ENCODE measurements at places on chromosomes 2 and 18. TPM values are rescaled to one million over a fixed set of nuclear protein-coding genes. Genes with fewer than 3 reads are reported as not detected.

The MYO3B gene
- total RNA-seq = not detected

The LIPG gene
- total RNA-seq = 0.21 TPM

The ELOA2 gene
- not detected for total RNA-seq

The REG3G gene
- total RNA-seq = not detected

The POTEI gene
- not detected for total RNA-seq

The NT5C1B gene
- not detected for total RNA-seq

The CPO gene
- not detected for total RNA-seq

The SEC11C gene
- total RNA-seq = 49.9 TPM

The GAREM1 gene
- 4.3 TPM for total RNA-seq

The SERPINB10 gene
- not detected for total RNA-seq

The KCNG2 gene
- not detected for total RNA-seq

The SIGLEC15 gene
- not detected for total RNA-seq

The PSMA8 gene
- total RNA-seq = not detected

The TLX2 gene
- 0.48 TPM for total RNA-seq

The AQP12B gene
- not detected for total RNA-seq

The PID1 gene
- 4.0 TPM for total RNA-seq

The SLC25A52 gene
- total RNA-seq = not detected

The ZNF396 gene
- 0.56 TPM for total RNA-seq

The FZD7 gene
- 6.4 TPM for total RNA-seq

The SP140 gene
- 0.27 TPM for total RNA-seq

The CCDC88A gene
- total RNA-seq = 24.3 TPM

The UGT1A3 gene
- not detected for total RNA-seq

The WDR35 gene
- total RNA-seq = 14.5 TPM

All from A549 treated with Mapracorat at 1 μM for 4 hours (cell line).